A549 treated with dexamethasone at 1 μM for 4 hours (cell line): ENCODE measurements at places on chromosomes 5 and 9. TPM values are rescaled to one million over a fixed set of nuclear protein-coding genes. Genes with fewer than 3 reads are reported as not detected.

TAF1L gene
- 0.01 TPM in 2 of 5 replicates, not detected in the others for total RNA-seq

MYMK gene
- total RNA-seq, result not detected in 5 replicates

ADAM19 gene
- 9.6 to 13.8 TPM (median 12.4 TPM) in 5 replicates for total RNA-seq

LECT2 gene
- total RNA-seq, result not detected in 5 replicates

ROR2 gene
- 0.90 to 2.2 TPM (median 2.0 TPM) in 5 replicates for total RNA-seq

ZNF474 gene
- total RNA-seq, result 0.11 to 0.30 TPM (median 0.22 TPM) in 5 replicates

GPR151 gene
- total RNA-seq, result not detected in 5 replicates

TMEM232 gene
- total RNA-seq, result 0.03 to 0.29 TPM (median 0.11 TPM) in 3 of 5 replicates, not detected in the others

RASGEF1C gene
- total RNA-seq, result 0.05 to 0.23 TPM (median 0.11 TPM) in 5 replicates

SMIM27 gene
- total RNA-seq, result 11.7 to 14.1 TPM (median 13.3 TPM) in 5 replicates

FBN2 gene
- 13.1 to 25.2 TPM (median 22.5 TPM) in 5 replicates for total RNA-seq

TXN gene
- total RNA-seq, result 975 to 1,573 TPM (median 1,072 TPM) in 5 replicates

SLC38A9 gene
- 19.9 to 26.2 TPM (median 25.3 TPM) in 5 replicates for total RNA-seq

LMX1B gene
- 0.85 to 1.8 TPM (median 1.5 TPM) in 5 replicates for total RNA-seq
